ENCODE measurements at places on chromosomes 5 and 9. TPM values are rescaled to one million over a fixed set of nuclear protein-coding genes. Genes with fewer than 3 reads are reported as not detected.

The SHOC1 gene
- not detected for total RNA-seq

The CDH9 gene
- not detected for total RNA-seq

The MARCOL gene
- total RNA-seq: 0.72 TPM

DNA sequence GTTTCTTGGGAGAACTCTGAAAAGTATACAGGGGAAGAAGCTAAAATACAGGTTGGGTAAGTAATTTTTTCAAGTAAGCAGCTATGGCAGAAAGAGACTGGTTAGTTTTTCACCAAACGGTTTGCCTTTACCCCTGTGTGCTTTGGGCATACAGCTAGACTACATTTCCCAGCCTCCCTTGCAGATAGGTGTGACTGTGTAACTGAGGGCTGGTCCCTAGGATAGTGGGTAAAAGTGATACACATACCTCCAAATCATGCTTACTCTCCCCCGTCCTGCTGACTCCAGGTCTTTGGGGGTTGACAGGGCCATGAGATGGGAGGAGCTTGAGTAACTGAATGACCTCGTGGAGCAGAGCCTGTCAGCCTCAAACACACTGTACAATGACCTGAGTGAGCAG, 208.6 kb upstream of the GDNF start:
- no peak overlapping the region for H3K27ac ChIP-seq
- H3K4me1 ChIP-seq: no peaks in the 10 kb centered on the region
- H3K27me3 ChIP-seq: no peaks in the 10 kb centered on the region
- DNase-seq: no peak
- H3K36me3 ChIP-seq: no peaks in the 10 kb centered on the region

- H3K27ac ChIP-seq: no peak overlapping the region
- peak overlapping the region; percentile 22 for H3K4me3 ChIP-seq
- no peaks in the 10 kb centered on the region for H3K36me3 ChIP-seq
- DNase-seq: no peak
Measured at GRCh38 chr5:43038496-43038989, 1.6 kb downstream of the ANXA2R start.

- H3K4me1 ChIP-seq: peaks cover 12% of the 10 kb centered on the region
- H3K4me3 ChIP-seq: no peak overlapping the region
- H3K27me3 ChIP-seq: no peaks in the 10 kb centered on the region
- H3K36me3 ChIP-seq: no peaks in the 10 kb centered on the region
Measured at GRCh38 chr9:86975606-86976005, 28.3 kb upstream of the GAS1 start.

GRCh38 chr9:69395718-69396117, 70.7 kb downstream of the ENTREP1 start:
- H3K4me3 ChIP-seq: no peak overlapping the region
- peaks cover 14% of the 10 kb centered on the region for H3K4me1 ChIP-seq
- H3K36me3 ChIP-seq: no peaks in the 10 kb centered on the region
- DNase-seq: no peak
- no peaks in the 10 kb centered on the region for H3K27me3 ChIP-seq
- H3K27ac ChIP-seq: no peak overlapping the region

- no peak for DNase-seq
- H3K4me1 ChIP-seq: no peaks in the 10 kb centered on the region
- H3K4me3 ChIP-seq: no peak overlapping the region
- H3K27ac ChIP-seq: no peak overlapping the region
Measured at GRCh38 chr5:1032551-1033027, 24.0 kb downstream of the NKD2 start.

DNA sequence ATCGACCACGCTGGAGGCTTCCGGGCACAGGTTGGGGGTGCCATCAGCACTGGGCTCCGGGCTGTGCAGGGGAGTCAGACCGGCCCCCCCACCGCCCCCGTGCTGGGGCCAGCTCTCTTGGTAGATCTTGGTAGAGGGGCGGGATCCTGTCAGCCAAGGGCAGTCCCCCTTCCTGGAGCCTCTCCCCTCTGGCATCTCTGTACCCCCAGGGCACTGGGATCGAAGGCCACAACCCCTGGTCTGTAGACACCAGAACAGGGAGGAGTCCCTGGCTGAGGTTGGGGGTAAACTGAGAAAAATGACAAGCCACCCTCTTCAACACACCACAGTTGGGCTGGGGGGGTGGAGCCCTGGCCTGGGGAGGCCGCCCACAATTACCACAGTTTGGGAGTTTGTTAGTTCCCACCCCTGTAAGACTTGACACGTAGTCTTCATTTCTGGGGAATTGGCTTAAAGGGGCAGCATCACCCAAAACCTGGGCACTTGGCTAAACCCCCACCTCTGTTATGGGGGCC, 882 bp downstream of the CERCAM start:
- H3K27ac ChIP-seq: no peak overlapping the region
- no peak for DNase-seq
- no peaks in the 10 kb centered on the region for H3K36me3 ChIP-seq
- H3K4me3 ChIP-seq: peak overlapping the region; percentile 98
- peaks cover 10% of the 10 kb centered on the region for H3K4me1 ChIP-seq

GRCh38 chr9:113556877-113557593, 93.5 kb downstream of the RGS3 start:
- H3K36me3 ChIP-seq: no peaks in the 10 kb centered on the region
- peak overlapping the region; percentile 58 for H3K27ac ChIP-seq
- no peak for DNase-seq

DNA sequence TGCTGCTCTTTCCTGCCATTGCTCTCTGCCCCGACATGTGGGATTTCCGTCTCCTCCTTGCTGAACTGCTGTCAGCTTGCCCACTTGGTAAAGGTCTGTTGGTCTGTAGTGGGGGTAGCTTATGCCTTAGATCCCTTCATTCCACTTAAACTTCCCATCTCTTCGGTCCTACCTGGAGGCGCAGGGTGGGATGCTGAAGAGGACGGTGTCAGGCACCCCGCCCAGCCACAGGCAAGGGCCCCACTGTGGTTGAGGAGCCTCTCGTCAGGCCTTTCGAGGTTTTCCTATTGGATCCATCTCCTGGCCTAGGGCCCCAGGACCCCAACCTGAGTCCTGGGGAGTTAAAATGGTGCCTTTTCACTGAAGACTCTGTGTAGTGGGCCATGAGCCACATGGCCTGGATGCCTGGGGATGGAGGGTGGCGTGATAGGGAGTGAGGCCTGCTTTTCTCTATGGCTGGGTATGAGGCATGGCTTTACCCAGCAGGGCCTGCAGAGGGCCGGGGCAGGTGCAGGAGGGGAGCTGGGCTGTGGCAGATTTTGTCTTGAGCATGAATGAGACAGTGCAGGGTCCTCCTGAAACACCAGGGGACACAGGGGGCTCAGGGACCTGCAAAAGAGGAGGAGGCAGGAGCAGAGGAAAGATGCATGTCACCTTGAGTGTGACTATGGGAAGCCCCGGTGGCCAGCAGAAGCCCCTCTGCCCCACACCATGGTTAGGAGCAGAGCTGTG, 25.8 kb upstream of the RNF130 start:
- no peaks in the 10 kb centered on the region for H3K36me3 ChIP-seq
- H3K27me3 ChIP-seq: no peaks in the 10 kb centered on the region
- DNase-seq: no peak
- H3K4me3 ChIP-seq: no peak overlapping the region
